ENCODE measurements at places on chromosomes 16 and 17. TPM values are rescaled to one million over a fixed set of nuclear protein-coding genes. Genes with fewer than 3 reads are reported as not detected.

Gene C16orf74
- not detected for total RNA-seq

Gene NEUROD2
- not detected for total RNA-seq

- no peak for DNase-seq
Measured at GRCh38 chr17:69088643-69089200, 28.0 kb upstream of the ABCA9 start.

Gene FOXF1
- total RNA-seq: not detected
